ENCODE measurements at places on chromosomes 1 and 21.

GRCh38 chr1:241641773-241642592 is 1.8 kb upstream of the CHML start:
- no peak for DNase-seq

- no peak for DNase-seq
Observed at GRCh38 chr1:5516756-5517155, 475.5 kb downstream of the NPHP4 start.

DNA sequence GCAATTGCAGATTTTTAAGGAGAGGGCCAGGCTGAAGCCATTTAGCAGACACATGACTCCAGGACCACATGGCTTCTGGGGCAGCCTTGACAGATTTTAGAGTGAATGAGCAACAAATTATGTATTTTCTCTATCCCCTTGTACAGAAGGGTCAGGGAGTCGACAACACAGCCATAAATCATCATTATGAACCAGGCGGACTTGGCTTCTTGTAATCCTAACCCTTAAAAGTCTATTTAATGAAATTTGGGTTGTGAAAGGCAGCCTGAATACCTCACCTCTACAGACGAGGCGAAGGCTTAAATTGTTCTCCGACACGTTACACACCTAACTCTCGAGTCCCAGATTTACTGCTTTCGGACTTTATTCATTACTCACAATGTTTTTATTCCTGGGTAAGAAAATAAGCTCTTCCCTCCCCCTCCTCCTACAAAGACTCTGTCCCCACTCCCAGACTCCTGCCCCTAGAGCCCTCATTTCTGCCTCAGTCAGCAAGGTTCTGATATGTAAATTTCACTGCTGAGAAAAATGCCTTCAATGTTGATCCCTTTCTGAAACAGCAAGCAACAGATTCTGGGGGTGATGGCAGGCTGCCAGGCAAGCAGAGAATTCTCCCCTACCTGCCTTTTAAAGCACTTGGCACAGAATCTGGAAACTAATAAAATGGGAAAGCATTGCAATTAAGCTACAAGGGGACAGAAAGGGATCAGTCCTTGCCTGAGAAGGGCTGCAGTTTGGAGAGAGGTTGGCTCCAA is 51.6 kb downstream of the PLPP3 start:
- no peak for DNase-seq

GRCh38 chr1:39854738-39855137 is 28.6 kb downstream of the TRIT1 start:
- no peak for DNase-seq

Data from tongue (tissue), 3 donors.